ENCODE measurements at places on chromosomes 12 and 14. TPM values are rescaled to one million over a fixed set of nuclear protein-coding genes. Genes with fewer than 3 reads are reported as not detected.

DNA sequence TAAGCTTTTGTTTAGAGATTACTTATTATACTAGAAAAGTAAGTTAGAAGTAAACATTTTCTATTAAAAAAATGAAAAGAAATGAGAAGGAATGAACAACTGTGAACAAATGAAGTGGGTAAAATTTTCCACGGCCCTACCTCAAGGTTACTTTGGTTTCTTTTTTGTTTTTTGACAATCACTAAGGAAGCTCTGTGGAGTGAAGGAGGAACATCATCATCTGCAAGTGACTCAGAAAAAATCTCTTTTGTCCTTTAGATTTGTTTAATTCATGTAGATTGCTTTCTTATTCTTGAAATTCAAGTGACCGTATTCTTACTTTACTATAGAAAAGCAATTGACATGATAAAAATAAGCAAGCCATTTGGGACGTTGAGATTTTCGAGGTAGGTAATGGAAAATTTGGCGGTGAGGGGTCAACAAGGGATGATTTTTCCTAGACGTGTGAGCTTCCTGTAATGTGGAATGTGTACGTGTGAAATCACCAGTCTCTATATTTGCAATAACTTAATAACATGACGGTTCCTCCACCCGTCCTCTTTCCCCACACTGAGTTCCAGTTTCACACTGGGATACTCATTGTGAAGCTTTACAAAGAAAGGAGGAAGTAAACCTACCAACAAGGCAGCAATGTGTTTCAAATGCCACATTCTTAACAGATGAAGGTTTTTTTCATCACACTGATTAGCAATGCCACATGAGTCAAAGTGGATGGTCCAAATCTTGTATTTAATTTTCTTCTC lies 62.3 kb upstream of the EGLN3 start:
- H3K27ac ChIP-seq, result no peak overlapping the region
- peak; percentile 22 for DNase-seq
- no peaks in the 10 kb centered on the region for H3K4me1 ChIP-seq
- H3K27me3 ChIP-seq, result peaks cover 5% of the 10 kb centered on the region

DNA sequence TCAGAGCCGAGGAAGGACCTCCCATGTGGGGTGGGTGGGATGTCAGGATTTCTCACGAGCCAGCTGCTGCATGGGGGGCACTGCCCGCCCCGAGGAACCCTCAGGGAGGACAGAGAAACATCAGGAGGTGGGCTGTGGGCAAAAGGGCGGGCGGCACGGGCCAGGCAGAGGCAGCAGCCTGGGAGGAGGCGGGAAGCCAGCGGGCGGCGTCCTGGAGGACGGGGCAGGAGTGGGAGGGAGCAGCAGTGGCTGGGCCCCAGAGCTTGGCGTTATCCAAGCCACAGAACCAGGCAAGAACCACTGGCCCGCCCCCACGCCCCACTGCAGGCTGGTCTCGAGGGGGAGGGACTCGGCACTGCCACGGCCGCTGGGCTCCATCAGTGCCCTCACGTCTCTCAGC lies 2.4 kb downstream of the C14orf180 start:
- H3K27me3 ChIP-seq, result no peaks in the 10 kb centered on the region
- no peak for DNase-seq
- H3K4me1 ChIP-seq, result no peaks in the 10 kb centered on the region

- H3K4me1 ChIP-seq, result peaks cover 20% of the 10 kb centered on the region
- no peak overlapping the region for H3K4me3 ChIP-seq
- no peak for DNase-seq
- H3K27me3 ChIP-seq, result no peaks in the 10 kb centered on the region
These were observed 72.6 kb upstream of the REP15 start for GRCh38 chr12:27623645-27624044.

Gene CMKLR1
- total RNA-seq, result 2.1 TPM

DNA sequence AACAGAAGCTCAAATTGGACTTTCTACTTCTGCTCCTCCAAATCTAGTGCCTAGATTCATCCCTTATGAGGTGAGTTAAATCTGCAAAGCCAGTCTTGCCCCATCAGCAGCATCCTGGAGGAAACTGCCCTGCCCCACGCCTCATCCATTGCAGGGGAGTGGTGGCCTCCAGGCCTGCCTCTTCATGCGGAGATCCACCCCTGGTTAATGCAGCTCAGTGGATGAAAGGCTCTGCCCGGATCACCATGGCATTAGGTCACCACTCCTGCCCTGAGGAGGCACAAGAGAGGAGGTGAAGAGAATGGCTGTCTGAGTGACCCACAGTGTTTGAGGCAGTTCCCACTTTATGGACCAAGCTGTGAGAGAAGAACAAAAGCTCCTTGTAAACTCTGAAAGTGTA lies 218.1 kb downstream of the C12orf75 start:
- DNase-seq, result no peak
- H3K4me1 ChIP-seq, result no peaks in the 10 kb centered on the region
- no peaks in the 10 kb centered on the region for H3K36me3 ChIP-seq
